Activated CD4-positive, alpha-beta T cell treated with anti-CD3 and anti-CD28 coated beads for 48 hours (primary cell): ENCODE measurements at places on chromosomes 1 and 21.

DNA sequence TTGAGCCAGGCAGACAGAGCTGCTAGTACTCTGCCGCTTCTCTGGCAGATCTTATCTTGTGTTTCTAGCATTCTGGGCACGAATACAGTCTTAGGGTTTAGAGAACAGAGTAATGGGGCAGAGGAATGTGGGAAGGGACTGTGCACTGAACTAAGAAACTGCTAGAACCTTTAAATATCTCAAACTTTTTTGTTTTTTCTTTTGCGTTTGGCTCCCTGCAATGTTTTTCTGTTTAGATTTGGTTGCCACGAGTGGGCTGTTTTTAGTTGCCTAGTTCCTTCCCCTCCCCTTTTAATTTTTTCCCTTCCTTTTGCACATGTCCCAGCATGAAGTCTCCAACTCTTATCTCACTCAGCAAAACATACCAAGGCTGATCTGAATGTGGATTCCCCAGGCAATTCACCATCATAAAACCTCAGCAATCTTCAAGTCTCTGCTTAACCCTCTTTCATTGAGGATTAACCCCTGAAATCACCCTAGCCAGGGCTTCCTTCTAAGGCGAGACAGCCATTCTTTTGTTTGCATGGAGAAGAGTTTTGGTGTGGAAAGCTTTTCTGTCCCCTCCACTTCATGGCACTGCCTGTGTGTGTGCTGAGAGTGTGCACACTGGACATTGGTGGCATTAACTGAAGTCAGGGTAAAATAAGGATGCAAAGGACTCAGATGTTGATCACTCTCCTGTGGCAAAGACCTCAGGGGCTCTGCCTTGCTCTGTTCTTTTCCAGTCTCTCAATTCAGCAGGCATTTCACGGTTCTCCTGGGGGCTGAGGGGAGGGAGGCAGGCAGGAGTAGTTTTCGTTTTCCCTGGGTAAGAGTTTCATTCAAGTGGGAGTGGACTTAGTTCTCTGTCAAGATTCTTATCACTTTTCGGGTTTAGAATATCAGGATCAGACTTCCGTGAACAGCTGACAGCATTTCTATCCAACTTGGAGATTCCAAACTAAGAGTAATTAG, 2.8 kb upstream of the ATF3 start:
- no peak for DNase-seq

DNA sequence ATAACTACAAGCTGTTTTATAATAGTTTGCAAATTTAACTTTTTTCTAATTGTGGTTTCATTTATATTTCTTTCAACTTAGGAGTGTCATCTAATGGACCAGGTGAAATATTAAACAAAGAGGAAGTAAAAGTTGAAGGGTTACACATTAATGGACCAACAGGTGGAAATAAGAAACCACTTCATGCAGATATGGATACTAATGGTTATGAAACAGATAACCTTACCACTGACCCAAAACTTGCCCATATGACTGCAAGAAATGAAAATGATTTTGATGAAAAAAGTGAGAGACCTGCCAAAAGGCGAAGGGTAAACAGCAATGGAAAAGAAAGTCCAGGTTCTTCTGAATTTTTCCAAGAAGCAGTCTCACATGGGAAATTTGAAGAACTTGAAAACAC, 59.7 kb downstream of the MIER1 start:
- no peak for DNase-seq

DNA sequence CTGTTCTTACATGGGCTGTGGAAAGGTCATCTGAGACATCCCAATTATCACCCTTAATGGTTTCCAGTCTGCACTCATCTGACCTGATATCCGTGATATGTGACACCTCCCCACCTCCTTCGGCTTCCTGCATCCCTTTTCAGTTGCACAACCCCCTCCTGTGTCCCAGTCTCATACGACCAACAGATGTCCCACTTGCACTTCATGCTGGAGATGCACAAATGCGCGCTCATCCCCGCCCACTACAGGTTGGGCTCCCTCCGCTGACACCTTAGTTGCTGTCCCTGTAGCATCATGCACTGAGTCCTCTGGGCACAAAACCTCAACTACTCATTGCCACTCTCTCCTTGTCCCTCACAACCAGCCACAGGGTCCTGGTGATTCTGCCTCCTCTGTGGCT, 94.4 kb downstream of the MIS18A start:
- no peak for DNase-seq

GRCh38 chr21:35940074-35940927, 120.0 kb downstream of the SETD4 start:
- DNase-seq = peak; percentile 6

DNA sequence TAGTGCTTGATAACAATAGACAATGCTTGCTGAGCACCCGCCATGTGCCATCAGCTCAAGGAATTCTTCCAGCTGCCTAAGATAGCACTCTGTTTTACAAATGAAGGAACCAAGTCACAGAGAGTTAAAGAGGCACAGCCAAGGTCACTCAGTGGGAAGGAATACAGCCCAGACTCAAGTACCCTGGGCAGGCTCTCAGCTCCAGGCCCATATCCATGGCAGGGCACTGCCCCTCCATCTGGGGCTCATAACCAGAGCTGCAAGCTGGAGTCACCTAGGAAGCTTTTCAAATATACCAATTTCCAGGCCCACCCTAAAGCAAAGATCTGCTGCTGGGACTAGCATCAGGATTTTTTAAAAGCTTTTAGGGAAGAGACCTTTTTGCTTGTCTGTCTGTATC, 1.6 kb downstream of the CLEC20A start:
- no peak for DNase-seq

- peak; percentile 77 for DNase-seq
These were observed 581 bp downstream of the SSU72 start for GRCh38 chr1:1573843-1574720.

- no peak for DNase-seq
These were observed 3.1 kb upstream of the MROH9 start for GRCh38 chr1:170932236-170932635.

- no peak for DNase-seq
These were observed 14.4 kb downstream of the ZBTB17 start for GRCh38 chr1:15961492-15961891.

DNA sequence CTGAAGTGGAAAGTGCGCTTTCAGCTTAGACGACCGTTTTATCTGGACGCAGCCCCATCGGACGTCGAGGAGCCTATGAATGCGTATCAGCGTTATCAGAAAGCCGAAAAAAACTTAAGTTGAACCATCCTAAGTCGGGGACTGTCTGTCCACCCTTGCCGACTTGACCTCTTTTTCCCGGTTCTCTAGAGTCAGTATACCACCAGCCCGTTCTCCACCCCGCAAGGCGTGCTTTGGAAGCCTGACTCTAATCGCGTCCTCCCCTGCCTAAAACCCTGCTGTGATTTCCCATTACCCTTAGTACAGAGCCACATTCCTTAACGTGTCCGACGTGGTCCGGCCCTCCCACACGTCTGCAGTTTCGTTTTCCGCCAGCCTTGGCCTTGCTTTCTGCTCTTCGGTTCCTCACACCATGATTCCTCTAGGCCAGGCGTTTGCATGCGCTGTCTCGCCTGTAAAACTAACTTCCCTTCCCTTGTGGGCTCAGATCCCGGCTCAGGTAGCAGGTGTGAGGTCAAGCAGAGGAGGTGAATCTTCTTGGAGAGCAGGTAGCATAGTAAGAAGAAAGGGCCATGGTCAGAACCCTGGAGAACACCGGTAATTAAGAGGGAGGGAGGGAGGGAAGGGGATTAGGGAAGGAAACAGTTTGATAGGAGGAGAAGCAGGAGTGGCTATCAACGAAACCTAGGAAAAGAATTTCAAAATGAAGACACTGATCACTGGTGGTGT, 865 bp downstream of the ADPRS start:
- DNase-seq = peak; percentile 17

- no peak for DNase-seq
These were observed 13.7 kb upstream of the TMEM51 start for GRCh38 chr1:15139654-15140350.

DNA sequence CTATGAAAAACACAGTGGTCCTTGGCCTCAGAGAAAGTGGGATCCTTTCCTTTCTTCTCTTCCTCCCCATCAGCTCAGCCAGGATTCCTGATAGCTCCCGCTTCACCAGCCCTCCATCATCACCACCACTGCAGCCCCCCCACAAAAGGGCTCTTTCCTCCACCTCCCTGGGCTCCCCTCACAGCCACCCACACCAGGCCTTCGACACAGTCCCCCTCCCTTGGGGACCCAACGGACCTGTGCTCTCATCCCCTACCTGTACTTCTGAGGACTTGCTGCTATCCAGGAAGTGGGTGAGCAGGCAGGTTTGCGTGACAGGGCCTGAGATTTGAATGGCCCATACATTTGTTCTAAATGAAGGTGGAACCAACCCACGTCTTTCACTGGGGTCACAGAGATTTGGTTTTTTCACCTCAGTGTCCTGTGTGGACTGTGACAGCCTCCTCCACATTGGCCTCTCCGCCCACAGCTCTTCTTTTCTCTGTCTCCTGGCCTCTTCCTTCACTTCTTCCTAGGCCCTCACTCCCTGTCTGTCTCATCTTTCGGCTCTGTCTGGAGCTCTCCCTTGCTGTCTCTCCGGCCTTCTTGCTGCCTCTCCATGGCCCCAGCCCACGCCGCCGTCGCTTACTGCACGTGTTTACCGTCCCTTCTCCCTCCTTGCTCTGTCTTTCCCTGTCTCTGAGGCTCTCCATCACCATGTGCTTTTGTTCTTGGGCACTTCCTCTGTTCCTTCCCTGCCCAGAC, 238.6 kb downstream of the FOXD2 start:
- DNase-seq = no peak

DNA sequence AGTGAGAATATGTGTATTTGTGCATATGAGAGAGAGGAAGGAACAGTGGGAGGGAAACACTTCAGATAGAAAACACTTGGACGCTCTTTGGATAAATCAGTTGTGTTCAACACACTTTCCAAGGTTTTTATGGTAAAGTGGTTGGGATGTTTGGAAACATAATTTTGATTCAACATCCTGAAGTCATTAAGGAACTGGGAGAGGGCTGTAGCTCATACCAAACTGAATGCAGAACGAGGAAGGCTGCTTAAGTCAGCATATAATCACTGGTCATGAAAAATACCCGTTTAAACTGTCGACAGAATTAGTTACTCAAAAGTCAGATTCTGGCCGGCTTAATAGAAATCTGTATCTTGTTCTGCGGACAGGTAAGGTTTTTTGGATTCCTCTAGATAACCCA, 14.9 kb downstream of the LIX1L start:
- DNase-seq = no peak

DNA sequence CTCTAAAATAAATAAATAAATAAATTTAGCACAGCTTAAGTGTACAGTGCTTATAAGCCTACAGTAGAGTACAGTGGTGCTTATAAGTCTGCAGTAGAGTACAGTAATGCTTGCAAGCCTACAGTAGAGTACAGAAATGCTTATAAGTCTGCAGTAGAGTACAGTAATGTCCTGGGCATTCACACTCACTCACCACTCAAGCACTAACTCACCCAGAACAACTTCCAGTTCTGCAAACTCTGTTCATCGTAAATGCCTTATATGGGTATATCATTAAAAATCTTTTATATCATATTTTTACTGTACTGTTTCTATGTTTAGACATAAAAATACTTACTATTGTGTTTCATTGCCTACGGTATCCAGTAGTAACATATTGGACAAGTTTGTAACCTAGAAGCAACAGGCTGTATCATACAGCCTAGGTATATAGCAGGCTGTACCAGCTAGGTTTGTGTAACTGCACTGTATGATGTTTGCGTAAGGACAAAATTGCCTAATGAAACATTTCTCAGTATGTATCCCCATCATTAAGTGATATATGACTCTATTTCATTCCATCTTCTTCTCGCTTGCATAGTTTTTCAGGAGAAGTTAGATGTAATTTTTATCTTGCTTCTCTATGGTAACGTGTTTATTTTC, 14.0 kb upstream of the S100B start:
- no peak for DNase-seq

- DNase-seq = no peak
These were observed 91.3 kb downstream of the CATSPERE start for GRCh38 chr1:244552336-244552735.

DNA sequence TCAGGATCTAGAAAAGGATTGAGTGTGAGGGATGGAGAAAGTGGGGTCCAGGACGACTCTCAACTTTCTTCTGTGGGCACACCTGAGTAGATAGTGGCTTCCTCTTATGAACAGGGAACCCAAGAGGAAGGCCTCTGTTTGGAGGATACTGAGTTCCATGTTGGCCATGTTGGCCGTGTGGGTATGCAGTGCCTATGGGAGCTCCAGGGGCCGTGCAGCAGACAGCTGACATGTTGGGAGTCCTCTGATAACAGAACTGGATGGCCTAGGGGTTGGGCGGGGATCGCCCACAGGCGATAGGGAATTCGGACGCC, 43.0 kb downstream of the TMEM53 start:
- DNase-seq = no peak

- no peak for DNase-seq
These were observed 93.2 kb downstream of the CCDC185 start for GRCh38 chr1:223486366-223486765.

DNA sequence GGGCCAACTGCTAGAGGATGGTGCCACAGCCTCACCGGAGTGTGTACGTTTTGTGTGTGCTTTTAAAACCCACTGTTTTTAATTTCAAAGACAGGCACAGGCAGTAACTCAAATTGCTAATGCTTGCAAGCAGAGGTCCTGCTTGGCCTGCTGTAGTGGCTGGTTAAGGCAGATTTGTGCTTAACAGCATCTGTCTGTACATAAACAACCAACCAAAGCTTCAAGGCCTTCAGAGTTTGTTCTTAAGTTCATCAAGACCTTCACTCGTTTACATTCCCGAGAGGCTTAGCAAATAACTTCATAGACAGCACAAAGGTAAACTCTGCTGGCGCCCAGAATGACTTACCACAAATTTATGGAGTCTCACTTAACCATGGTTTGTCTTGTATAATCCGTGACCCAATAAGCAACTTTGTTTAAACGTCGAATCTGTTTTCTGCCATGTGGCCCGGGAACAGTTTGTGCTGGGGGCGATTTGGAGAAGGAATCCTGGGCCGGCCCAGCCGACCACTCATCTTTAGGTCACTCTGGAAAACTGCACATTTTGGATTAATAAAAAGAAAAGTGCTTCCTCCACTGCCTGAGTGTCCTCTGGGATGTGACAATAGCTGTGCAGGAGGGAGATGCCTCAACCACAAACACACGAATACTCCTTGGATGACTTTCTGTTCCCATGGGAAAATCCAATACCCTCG, 58.1 kb downstream of the CAPZB start:
- DNase-seq = no peak

- DNase-seq = no peak
These were observed 26.6 kb upstream of the RD3 start for GRCh38 chr1:211518330-211519289.

DNA sequence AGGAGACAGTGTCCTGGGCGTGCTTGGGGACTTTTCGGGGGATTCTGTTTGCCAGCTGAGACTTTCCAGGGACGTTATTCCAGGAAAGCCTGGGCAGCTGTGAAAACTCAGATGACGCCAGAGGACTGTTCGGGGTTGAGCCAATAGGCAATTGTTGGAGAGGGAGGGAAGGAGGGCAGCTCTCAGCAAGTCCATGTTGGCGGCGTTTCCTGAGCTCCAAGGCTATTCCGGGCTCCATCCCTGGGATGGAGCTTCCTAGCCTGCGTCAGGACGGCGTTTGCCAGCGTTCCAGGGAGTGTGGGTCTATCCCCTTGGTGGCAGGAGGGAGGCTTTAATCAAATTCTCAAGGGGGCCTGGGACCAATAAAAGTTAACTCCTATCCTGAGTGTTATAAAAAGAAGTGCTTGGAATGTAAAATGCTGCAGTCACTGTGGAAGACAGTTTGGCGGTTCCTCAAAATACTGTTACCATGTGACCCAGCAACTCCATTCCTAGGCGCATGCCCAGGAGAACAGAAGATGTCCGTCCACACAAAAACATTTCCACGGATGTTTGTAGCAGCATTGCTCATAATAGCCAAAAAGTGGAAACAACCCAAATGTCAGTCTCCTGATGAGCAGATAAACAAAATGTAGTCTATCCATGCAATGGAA, 15.2 kb downstream of the SLC27A3 start:
- no peak for DNase-seq
